Spinal cord (tissue), 10 donors: ENCODE measurements at places on chromosomes 4 and X. TPM values are rescaled to one million over a fixed set of nuclear protein-coding genes. Genes with fewer than 3 reads are reported as not detected.

- H3K27ac ChIP-seq, result no peak overlapping the region
- H3K27me3 ChIP-seq, result no peaks in the 10 kb centered on the region
- no peaks in the 10 kb centered on the region for H3K4me1 ChIP-seq
- no peaks in the 10 kb centered on the region for H3K36me3 ChIP-seq
- no peak overlapping the region for H3K4me3 ChIP-seq
- no peak for DNase-seq
Measured at GRCh38 chr4:44777115-44777514, 50.8 kb upstream of the GNPDA2 start.

DNA sequence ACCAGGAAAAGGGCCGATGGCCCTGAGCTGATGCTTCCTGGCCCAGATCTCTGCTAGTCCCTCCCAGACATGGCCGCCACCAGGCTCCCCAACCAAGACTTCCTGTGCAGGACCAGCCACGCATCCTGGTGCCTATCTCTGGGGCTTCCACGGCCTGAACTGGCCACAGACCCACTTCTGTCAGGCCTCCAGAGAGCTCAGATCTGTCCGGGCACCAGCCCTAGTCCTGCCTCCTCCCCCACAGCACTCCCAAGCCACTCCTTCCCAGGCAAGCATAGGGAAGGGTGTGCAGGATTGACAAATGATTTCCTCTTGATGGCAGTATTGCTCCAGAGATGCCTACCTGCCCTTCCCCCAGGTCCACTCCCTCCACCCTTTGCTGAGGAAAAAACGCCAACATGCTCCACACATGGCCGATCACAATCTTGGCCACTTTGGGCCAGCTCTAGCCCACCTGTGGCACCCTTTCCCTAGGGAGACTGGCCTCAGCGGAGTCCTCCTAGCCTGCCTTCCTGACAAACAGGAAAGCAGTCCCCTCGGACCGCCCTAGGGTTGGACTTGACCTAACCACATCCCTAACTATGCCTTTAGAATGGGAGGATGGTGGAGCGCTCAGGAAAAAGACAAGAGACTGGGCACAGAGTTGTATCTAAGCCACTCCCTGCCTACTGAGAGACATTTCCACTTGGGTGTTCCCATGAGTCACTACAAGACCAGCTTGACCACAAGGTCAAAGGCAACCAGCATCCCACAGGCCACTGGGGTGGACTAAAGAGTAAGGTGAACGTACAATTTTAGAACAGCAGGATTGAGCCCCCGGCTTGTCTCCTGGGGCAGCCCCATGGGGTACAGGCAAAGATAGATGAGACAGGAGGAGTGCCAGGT, 277.5 kb upstream of the AGTR2 start:
- H3K4me3 ChIP-seq, result peak overlapping the region; percentile 19
- H3K36me3 ChIP-seq, result no peaks in the 10 kb centered on the region
- no peaks in the 10 kb centered on the region for H3K27me3 ChIP-seq
- H3K4me1 ChIP-seq, result peaks cover 16% of the 10 kb centered on the region

RGN gene
- total RNA-seq, result 15.3 TPM

NAP1L3 gene
- total RNA-seq, result 160 TPM
